ENCODE measurements at places on chromosomes 3 and 15.
A peak's percentile ranks its signal among the peaks of the same experiment; 100 is the strongest.

- no peak for DNase-seq
Observed at GRCh38 chr15:58478035-58478434, 46.2 kb downstream of the LIPC start.

GRCh38 chr3:47163169-47164006, 525 bp downstream of the SETD2 start:
- DNase-seq: peak; percentile 48

DNA sequence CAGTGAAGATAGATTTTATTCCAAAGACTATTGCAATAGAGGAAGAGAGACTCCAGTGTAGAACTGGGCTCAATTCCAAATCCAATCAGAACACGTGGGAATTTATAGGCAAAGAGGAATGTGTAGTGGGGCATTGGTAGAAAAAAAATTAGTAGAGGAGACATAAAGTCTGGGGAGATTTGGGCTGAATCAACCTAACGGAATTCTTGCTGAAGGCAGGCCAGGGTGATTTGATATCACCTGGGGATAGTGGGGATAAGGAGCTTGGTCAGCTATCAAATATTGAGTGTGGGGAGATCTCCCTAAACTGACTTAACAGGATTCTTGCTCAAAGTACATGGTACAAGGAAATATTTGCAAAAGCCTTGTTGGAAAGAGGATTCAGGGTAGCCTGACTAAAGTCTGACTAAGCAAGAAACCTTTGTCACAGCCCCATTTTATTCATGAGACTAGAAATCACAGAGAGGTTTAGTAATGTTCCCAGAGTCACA, 29.6 kb downstream of the SST start:
- no peak for DNase-seq

- no peak for DNase-seq
Observed at GRCh38 chr3:45960289-45960688, 17.0 kb downstream of the CXCR6 start.

GRCh38 chr3:14130707-14131106, 5.9 kb downstream of the TMEM43 start:
- DNase-seq: no peak

- no peak for DNase-seq
Observed at GRCh38 chr3:184942735-184943134, 130.8 kb downstream of the VPS8 start.

GRCh38 chr3:16088496-16088895, 86.0 kb upstream of the GALNT15 start:
- DNase-seq: no peak

DNA sequence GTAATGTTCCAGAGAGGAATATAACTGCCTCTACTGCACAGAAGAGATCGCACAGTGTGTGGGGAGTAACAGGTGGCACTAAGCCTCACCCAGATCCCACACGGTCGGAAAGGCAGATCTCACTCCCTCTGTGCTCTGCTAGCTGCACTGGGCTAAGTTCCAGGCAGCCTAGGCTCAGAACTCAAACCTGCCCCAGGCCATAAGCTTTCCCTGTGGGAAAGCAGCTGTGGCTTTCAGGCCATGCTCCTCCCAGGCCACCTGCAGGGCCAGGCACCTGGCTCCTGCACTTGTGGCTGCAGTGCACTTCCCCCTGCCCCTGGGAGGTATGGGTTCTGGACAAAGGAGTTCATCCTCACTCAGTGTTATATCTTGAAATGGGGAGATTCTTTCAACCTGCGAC, 27.5 kb downstream of the PCCB start:
- DNase-seq: no peak

DNA sequence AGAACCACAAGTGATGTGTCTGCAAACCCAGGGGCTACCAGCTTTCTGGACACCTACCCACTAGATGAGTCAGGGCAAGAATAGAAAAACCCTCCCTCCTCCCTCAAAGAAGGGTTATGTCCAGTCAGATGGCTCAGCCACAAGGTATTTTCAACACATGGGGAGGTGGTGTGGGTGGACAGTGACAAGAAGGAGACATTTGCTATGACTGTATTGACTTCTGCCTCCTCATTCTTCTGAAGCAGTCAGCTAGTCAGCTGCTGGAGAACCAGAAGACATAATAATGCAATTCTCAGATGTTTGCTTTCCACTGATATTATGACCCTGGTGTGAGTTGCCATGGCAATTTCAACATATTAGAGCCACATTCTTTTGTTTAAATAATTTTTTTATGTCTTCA, 66.7 kb upstream of the GOLGA8B start:
- no peak for DNase-seq

DNA sequence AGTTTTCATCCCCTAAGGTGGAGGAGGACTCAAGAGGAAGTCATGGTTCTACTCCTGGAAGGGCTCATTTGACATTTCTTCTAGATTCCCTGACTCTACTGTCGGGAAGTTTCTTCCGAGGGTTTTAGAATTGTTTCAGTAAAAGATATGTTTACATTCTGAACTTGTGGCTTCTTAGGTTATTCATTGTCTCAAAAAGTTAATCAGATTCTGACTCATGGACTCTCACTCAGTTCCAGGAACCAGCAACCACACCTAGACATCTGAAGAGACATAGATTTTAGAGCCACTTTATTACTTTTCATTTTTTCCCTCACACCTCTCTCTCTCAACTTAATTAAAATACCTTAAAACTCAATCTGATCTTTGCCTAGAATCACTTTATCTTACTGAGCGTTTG, 862.6 kb downstream of the AGBL1 start:
- DNase-seq: no peak

GRCh38 chr3:6351752-6352151, 509.2 kb upstream of the GRM7 start:
- no peak for DNase-seq

GRCh38 chr3:9690451-9691450, 12.9 kb upstream of the CPNE9 start:
- no peak for DNase-seq

- DNase-seq: no peak
Observed at GRCh38 chr3:131744765-131745164, 242.0 kb upstream of the MRPL3 start.

DNA sequence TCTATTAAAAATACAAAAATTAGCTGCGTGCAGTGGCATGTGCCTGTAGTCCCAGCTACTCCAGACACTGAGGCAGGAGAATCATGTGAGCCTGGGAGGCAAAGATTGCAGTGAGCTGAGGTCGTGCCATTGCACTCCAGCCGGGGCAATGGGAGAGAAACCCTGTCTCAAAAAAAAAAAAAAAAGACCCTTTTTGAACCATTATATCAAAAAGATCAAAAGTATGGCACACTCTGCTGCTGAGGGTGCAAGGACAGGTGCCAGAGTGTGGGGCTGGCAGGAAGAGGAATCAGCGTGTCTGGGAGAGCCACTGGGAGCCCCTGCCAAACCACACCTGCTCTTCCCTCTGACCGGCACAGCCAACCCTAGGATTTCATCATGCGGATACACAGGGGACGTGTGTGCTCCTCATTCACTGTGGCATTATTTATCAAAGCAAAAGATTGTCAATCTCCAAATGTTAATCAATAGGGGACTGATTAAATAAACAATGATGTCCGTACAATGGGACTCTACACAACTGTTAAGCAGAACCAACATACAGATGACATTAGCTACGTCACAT, 147.3 kb upstream of the TLE3 start:
- no peak for DNase-seq

- DNase-seq: no peak
Observed at GRCh38 chr3:52829906-52830463, 487 bp downstream of the ITIH4 start.

DNA sequence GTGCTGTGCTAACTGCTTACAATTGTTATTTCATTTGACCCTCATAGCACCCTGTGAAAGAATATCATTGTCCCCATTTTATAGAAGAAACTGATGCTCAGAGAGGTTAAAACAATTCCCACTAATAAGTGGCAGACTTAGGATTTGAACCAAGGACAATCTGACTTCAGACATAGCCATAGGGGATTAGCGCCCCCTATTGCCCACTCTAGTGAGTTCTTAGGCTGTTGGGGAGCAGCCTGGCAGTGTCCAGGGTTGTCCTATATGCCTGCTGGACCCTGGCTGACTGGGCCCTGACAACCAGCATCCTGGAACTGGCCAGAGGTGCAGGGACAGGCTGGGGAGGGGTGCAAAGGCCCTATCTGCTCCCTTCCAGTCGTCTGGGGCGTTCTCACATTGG, 15.4 kb downstream of the DPH3 start:
- no peak for DNase-seq

DNA sequence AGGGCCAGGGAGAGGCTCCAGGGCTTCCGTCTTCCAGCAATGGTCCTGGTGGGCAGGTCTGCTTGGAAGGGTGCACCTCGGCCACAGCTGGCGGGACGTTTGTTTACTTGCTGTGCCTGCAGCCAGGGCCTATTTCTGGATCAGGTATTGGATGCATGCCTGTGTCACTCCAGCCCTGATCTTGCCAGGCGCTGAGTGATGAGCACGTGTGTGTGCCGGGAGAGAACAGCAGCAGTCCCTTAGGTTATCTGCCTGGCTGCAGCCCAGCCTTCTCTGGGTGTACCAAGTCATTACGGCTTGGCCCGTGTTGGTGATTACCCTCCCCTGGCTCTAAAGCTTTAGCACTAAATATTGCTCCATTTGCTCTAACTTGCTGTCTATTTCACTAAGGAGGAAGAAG, 14.9 kb downstream of the CCDC32 start:
- peak; percentile 86 for DNase-seq

DNA sequence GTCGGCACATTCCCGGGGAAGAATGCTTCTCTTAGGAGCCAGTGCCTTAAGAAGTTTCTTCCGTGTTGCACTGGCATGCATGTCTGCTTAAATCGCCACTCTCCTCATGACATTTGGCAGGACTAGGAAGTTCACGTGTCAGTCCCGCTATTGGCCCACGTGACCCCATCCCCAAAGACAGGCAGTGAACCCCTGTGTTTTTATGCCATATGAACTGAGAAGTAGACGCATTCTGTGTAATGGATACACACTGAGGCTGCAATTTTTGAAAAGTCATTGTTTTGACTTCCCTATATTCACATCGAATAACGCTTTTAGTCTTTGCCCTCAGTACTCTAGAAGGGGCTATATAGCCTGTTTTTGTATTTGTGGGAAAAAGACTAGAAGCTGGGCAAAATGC, 125.6 kb upstream of the TBL1XR1 start:
- no peak for DNase-seq

DNA sequence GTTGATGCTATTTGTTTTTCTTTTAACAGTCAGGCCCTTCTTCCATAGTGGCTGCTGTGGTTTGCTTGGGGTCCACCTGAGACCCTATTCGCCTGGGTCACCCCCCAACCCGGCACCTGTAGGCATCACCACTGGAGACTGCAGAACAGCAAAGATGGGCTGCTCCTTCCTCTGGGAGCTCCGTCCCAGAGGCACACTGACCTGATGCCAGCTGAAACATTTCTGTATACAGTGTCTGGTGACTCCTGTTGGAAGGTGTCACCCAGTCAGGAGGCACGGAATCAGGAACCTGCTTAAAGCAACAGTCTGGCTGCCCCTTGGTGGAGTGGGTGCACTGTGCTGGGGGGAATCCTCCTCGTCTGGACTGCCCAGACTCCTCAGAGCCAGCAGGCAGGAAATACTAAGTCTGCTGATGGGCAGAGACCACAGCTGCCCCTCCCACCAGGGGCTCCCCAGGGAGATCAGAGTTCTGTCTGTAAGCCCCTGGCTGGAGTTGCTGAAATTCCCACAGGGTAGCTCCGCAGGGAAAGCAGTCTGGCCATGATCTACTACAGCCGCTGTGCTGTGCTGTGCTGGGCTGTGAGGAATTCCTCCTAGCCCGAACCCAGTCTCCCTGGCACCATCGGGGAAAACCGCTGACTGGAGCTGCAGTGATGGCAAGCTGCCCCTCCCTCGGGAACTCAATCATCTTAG, 248.2 kb downstream of the TBC1D5 start:
- DNase-seq: no peak

DNA sequence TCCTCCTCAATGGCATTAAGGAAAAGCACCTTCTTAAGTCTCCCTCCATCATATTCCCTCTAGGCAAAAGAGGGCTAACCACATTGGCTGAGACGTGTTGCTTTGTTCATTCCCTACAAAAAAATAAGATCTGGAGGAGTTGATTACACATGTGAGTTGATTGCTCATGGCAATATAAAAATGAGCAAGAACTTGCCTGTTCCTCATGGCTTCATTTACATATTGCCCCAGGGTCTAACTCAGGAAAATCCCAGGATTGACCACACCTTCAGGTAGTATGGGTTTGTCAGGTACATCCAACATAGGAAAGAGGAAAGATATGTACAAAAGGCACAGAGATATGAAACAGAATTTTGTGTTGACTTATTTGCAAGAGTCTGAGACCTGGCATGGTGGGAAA, 35.5 kb downstream of the NFKBIZ start:
- no peak for DNase-seq

DNA sequence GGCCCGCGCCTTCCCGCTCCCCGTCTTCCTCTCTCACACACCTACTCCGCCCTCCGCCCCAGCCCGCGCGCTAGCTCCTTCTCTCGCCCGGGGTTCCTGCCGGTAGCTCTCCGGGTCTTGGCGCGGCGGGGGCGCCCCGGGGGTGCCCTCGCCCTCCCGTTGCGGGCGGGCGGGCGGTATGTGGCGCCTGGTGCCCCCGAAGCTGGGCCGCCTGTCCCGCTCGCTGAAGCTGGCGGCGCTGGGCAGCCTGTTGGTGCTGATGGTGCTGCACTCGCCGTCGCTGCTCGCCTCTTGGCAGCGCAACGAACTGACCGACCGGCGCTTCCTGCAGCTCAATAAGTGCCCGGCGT, 507 bp downstream of the DIPK2A start:
- DNase-seq: no peak

DNA sequence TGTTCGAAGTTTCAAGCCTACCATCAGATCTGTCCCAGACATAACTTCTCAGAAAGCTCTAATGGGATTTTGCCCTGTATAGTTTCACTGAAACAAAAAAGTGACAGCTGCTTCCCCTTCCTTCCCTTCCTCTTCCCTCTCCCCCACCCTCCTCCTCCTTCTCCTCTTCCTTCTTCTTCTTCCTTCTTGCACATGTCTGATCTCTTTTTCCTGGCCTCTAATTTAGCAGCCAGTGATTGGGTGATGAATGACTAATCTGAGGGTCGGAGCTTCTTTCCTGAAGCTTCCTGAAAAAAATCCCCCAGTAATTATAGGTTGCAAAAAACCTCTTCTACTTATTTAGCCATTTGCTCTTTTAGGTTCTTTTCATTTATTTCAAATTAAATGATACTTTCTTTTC, 168.7 kb downstream of the POTEB3 start:
- no peak for DNase-seq

DNA sequence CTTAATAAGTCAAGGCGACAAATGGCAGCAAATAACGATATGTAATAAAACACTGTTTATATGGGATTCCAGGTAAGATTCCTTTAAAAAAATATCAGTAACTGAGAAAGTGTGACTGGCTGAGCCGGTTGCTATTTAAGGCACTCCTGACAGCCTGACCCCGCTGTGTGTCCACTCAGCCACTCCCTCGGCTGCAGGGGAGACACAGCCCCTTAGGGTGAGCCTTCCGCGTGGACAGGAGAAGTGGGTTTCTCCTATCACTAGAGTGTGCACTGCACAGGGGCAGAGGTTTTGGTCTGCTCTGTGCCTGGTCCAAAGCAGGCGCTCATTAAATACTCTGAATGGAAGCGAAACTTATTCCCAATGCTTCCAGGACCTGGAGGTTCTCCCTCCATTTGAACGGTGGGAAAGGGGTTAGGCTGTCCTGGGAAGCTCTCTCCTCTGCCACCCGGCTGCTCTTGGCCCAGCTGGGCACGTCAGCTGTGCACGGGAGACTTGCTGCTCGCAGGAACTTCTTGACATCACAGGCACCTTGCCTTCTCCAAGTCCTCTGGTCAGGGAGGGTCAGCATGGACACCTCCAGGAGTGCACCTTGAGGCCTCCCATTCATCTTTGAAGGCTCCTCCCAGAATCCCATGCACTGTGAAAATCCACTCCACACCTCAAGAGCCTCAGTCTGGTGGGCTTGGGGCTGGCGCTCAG, 43.3 kb upstream of the SLCO2A1 start:
- no peak for DNase-seq

Measured in left ventricle myocardium inferior (tissue), 1 donor.